Muscle of leg (tissue), 16 donors: ENCODE measurements at places on chromosomes 12 and 14. TPM values are rescaled to one million over a fixed set of nuclear protein-coding genes. Genes with fewer than 3 reads are reported as not detected.

The FGF23 gene
- 0.04 TPM for total RNA-seq

The TAS2R50 gene
- 1.6 TPM for total RNA-seq

The SIX4 gene
- total RNA-seq, result 24.6 TPM

GRCh38 chr12:91636721-91637120, 454.1 kb upstream of the DCN start:
- H3K4me1 ChIP-seq, result no peaks in the 10 kb centered on the region
- DNase-seq, result no peak
- H3K4me3 ChIP-seq, result no peak overlapping the region
- no peaks in the 10 kb centered on the region for H3K36me3 ChIP-seq

GRCh38 chr12:76943008-76943407, 64.2 kb upstream of the CSRP2 start:
- DNase-seq, result no peak
- no peak overlapping the region for H3K4me3 ChIP-seq
- H3K27me3 ChIP-seq, result no peaks in the 10 kb centered on the region
- H3K27ac ChIP-seq, result no peak overlapping the region

DNA sequence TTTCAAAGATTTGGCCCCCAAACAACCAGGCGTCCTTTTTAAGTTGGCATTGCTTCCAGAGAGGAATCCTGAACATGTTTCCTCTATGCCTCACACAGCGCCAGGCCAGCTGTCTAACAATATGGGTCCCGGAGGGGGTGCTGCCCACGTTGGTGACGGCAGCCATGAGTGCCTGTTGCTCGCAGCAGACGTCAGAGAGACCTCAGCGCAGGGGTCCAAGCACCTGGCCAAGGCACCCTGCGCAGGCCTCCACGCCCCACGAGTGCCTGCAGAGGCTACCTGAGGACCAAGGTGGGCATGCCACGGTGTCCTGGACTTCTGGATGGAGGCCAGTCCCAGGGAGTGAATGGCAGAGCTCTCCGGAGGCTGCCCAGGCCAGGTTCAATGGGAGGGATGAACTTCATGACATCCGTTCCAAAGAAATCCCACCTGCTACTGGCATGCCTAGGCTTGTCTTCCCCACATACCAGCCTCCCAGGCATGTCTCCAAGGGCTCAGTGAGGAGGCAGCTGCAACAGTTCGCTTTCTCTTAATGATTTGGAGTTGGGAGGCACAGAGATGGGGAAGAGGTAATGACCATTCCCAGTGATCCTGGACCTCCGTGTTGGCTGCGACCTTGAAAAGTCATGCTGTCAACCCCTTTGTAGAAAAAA, 11.6 kb upstream of the FOXN3 start:
- H3K27me3 ChIP-seq, result no peaks in the 10 kb centered on the region
- H3K36me3 ChIP-seq, result no peaks in the 10 kb centered on the region
- peak overlapping the region; percentile 96 for H3K27ac ChIP-seq
- H3K4me3 ChIP-seq, result peak overlapping the region; percentile 26

- H3K27me3 ChIP-seq, result peaks cover 4% of the 10 kb centered on the region
- peak; percentile 65 for DNase-seq
- peaks cover 47% of the 10 kb centered on the region for H3K4me1 ChIP-seq
- H3K27ac ChIP-seq, result peak overlapping the region; percentile 96
- H3K36me3 ChIP-seq, result peaks cover 7% of the 10 kb centered on the region
These were observed 759 bp upstream of the KLC1 start for GRCh38 chr14:103628221-103628683.

- no peaks in the 10 kb centered on the region for H3K4me1 ChIP-seq
- no peaks in the 10 kb centered on the region for H3K27me3 ChIP-seq
- DNase-seq, result no peak
- no peak overlapping the region for H3K4me3 ChIP-seq
- H3K27ac ChIP-seq, result no peak overlapping the region
- H3K36me3 ChIP-seq, result no peaks in the 10 kb centered on the region
These were observed 12.3 kb upstream of the DHRS4 start for GRCh38 chr14:23941230-23941629.

GRCh38 chr12:25977047-25977446, 18.6 kb downstream of the RASSF8 start:
- H3K27ac ChIP-seq, result no peak overlapping the region
- H3K27me3 ChIP-seq, result no peaks in the 10 kb centered on the region
- H3K4me1 ChIP-seq, result peaks cover 4% of the 10 kb centered on the region

GRCh38 chr14:32813401-32813800, 125.3 kb upstream of the NPAS3 start:
- no peak for DNase-seq
- no peak overlapping the region for H3K27ac ChIP-seq
- H3K4me1 ChIP-seq, result peaks cover 7% of the 10 kb centered on the region

- DNase-seq, result no peak
- no peak overlapping the region for H3K4me3 ChIP-seq
- no peak overlapping the region for H3K27ac ChIP-seq
- H3K36me3 ChIP-seq, result no peaks in the 10 kb centered on the region
These were observed 35.9 kb downstream of the SLC4A8 start for GRCh38 chr12:51460519-51460918.

GRCh38 chr14:75885829-75886228, 96.0 kb downstream of the TGFB3 start:
- peak; percentile 33 for DNase-seq
- no peaks in the 10 kb centered on the region for H3K27me3 ChIP-seq
- peaks cover 4% of the 10 kb centered on the region for H3K36me3 ChIP-seq
- H3K4me1 ChIP-seq, result peaks cover 4% of the 10 kb centered on the region

GRCh38 chr12:110906516-110906915, 13.9 kb downstream of the MYL2 start:
- no peak for DNase-seq
- H3K27ac ChIP-seq, result no peak overlapping the region
- no peaks in the 10 kb centered on the region for H3K4me1 ChIP-seq
- no peak overlapping the region for H3K4me3 ChIP-seq
- peaks cover 6% of the 10 kb centered on the region for H3K27me3 ChIP-seq

DNA sequence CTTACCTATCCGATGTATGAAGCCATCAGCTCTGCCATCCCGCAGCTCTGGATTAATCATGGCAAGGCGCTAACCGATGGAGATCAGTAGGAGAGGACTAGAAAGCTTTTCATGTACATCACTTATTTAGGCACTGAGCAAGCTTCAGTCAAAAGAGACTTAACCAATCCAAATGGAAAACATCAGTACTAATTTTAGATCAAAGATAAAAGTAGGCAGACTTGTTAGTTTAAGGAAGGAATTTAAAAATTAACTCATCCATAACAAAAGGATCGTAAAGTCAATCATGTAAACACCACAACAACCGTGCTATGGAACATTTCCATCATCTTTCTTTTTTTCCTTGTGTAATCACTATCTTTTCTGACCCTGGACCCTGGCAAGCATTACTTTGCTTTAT, at the start of gene CLEC2A:
Gene CLEC2A, minus strand, starts transcription at position 101 of the 400 bp plus-strand sequence. Its CDS starts 41 bp downstream, at position 60.
- no peak for DNase-seq
- H3K36me3 ChIP-seq, result no peaks in the 10 kb centered on the region
- H3K4me1 ChIP-seq, result no peaks in the 10 kb centered on the region
- H3K27ac ChIP-seq, result no peak within 1 kb of the TSS

DNA sequence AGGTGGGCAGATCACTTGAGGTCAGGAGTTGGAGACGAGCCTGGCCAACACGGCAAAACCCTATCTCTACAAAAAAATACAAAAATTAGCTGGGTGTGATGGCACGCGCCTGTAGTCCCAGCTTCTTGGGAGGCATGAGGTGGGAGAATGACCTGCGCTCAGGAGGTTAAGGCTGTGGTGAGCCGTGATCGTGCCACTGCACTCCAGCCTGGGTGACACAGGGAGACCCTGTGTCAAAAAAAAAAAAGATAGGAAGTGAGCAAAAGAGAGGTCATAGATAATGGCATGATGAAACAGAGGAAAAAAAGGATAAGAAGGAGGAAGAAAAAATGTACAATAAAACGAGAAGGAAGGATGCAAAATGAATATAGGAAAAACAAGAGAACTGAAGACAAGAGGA, 159.5 kb downstream of the ETV6 start:
- peaks cover 25% of the 10 kb centered on the region for H3K4me1 ChIP-seq
- H3K36me3 ChIP-seq, result no peaks in the 10 kb centered on the region
- no peaks in the 10 kb centered on the region for H3K27me3 ChIP-seq
- H3K27ac ChIP-seq, result no peak overlapping the region

GRCh38 chr14:101183376-101184103, 280.0 kb upstream of the RTL1 start:
- peaks cover 6% of the 10 kb centered on the region for H3K27me3 ChIP-seq
- H3K4me1 ChIP-seq, result peaks cover 22% of the 10 kb centered on the region
- H3K4me3 ChIP-seq, result no peak overlapping the region
- peak; percentile 48 for DNase-seq
- H3K27ac ChIP-seq, result no peak overlapping the region

GRCh38 chr14:104664107-104664506, 25.3 kb upstream of the INF2 start:
- no peak overlapping the region for H3K27ac ChIP-seq
- H3K4me3 ChIP-seq, result no peak overlapping the region
- H3K4me1 ChIP-seq, result peaks cover 29% of the 10 kb centered on the region
- H3K36me3 ChIP-seq, result no peaks in the 10 kb centered on the region
- H3K27me3 ChIP-seq, result peaks cover 4% of the 10 kb centered on the region
- DNase-seq, result no peak

GRCh38 chr14:31024577-31025366, 677 bp upstream of the AP4S1 start:
- H3K4me1 ChIP-seq, result peaks cover 3% of the 10 kb centered on the region
- H3K36me3 ChIP-seq, result peaks cover 6% of the 10 kb centered on the region
- H3K27me3 ChIP-seq, result no peaks in the 10 kb centered on the region
- no peak for DNase-seq
- H3K4me3 ChIP-seq, result peak overlapping the region; percentile 88
